Lower leg skin (tissue), 4 donors: ENCODE measurements at places on chromosomes 1 and 21. TPM values are rescaled to one million over a fixed set of nuclear protein-coding genes. Genes with fewer than 3 reads are reported as not detected.

The EPHA2 gene
- 69.5 TPM for total RNA-seq

The OLIG2 gene
- not detected for total RNA-seq

DNA sequence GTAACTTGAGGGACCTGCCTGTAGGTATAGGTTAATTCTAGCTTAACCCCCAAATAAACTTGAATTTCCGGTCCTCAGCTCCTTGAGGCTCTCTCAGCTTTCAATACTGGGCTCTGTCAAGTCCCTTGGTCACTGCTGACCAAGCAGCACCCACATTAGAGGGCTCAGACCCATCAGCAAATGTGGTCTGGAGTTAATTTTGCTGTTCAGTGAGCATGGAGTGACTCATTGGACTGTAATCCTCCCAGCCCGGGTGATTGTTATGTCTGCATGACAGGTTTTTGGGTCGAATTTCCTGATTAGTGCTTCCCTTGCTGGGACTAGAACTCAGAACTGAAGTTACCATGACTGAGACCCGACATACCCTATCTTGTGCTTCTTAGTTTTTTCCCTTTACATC, 130.6 kb downstream of the URB2 start:
- DNase-seq = no peak

GRCh38 chr1:164765557-164765956, 206.6 kb downstream of the PBX1 start:
- no peak for DNase-seq

GRCh38 chr1:201013031-201013485, 10.5 kb downstream of the KIF21B start:
- DNase-seq = no peak

The GUCA2A gene
- not detected for total RNA-seq

DNA sequence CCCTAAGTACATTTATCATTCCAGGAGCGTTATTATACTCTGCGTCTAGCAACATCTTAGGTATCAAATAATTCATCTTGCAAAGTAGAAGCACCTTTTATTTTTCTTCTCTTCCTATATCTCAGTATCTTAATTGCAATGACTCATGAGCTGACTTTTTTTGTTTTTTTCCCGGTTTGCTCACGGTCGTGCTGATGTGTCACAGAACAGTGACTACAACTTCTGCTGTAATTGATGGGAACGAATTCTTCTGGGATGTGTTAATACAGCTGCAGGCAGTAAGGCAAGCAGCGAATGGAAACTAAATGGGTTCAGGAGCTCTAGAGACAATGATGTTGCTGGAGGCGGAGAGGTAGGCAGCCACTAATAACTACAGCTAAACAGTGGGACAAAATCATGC, 89.8 kb upstream of the TMPRSS15 start:
- no peak for DNase-seq

The C1orf210 gene
- 22.8 TPM for total RNA-seq

DNA sequence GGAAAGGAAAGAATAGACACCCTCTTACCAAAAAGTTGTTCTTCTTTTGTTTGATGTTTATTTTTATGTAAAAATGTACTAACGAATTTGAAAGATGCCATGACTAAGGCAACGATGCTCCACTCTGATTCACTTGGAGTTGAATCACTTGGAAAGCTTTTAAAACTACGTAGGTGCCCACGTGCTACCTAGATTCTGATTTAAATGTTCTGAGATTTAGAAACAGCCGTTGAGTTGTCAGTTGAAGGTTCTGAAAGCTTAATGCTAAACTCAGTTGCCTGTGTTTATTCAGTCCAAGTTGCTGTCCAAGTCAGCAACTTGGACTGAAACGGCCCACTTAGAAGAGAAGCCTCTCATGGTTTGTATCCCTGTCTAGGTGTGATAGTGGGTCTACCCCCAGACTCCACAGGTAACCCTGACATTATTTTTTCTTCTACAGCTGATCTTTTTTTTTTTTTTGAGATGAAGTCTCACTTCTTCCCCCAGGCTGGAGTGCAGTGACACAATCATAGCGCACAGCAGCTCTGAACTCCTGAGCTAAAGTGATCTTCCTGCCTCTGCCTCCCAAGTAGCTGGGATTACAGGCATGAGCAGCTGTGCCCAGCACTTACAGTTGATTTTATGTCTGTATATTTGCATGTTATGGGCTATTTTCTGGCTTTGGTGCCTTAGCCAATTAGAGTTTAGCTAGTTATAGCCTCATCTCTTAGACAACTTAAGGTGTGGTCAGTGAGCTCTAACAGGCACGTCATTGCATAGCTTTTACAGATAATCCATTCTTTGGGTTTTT, 1.4 kb upstream of the VAMP4 start:
- no peak for DNase-seq

The WNT4 gene
- 18.8 TPM for total RNA-seq

The FAM151A gene
- not detected for total RNA-seq

GRCh38 chr1:187383366-187383765, 554.6 kb downstream of the PLA2G4A start:
- DNase-seq = no peak

DNA sequence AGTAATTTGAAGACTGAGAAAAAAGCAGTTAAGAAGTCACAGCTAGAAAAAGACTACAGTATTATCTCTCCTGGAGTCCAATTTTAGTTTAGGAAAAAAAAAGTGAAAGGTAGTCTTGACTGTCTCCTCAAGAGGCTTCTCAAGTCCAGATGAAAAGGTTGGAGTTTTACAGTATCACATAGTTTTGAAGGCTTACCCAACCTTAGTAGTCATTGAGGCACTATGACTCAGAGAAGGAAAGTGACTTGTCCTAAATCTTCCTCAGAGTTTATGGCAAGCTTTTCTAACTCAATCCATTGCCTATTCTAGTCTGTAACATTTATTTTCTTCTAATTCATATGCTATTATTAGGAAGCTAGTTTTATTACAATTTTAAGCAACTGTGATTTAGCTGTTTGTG, 174.9 kb downstream of the DPYD start:
- no peak for DNase-seq

GRCh38 chr1:50251702-50252101, 143.0 kb downstream of the ELAVL4 start:
- DNase-seq = no peak

- no peak for DNase-seq
Measured at GRCh38 chr1:154821083-154821482, 49.0 kb downstream of the KCNN3 start.

The CD5L gene
- total RNA-seq = 0.17 TPM

GRCh38 chr21:16741141-16741665, 771.6 kb upstream of the CXADR start:
- DNase-seq = no peak

DNA sequence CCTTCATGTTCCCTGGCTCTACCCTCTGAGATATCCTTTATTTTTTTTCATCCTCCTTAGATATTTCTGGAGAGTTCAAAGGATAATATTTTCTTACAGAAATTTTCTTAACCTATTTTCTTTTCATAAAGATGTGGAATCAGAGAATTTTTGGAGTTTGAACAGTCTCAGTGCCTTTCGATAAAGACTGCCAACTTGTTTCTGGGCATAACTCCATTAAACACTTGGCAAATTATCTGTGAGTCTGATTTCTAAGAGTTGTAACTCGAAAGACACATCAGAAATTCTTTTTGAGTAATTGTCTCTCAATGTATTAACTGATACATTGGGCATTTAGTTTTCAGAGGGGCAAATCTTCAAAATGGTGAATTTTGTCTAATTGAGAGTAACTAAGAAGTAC, 1255.6 kb downstream of the NCAM2 start:
- DNase-seq = no peak

The NTNG1 gene
- total RNA-seq = 2.7 TPM

DNA sequence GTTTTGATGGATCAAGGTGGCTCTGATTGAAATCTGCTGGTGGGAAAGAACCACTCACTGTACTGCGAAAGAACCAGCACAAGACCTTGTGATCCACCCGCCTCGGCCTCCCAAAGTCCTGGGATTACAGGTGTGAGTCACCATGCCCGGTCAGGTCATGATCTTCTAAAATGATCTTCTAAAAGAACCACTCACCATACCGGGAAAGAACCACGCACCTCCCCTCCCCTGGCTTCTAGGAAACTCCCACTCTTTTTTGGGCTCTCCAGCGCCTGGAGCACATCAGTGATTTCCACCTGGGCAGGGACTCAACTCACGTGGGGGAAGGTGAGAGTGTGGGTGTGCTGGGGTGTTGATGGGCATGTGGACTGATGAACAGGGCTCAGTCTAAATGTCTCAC, 7.9 kb upstream of the RAB7B start:
- DNase-seq = peak; percentile 65

DNA sequence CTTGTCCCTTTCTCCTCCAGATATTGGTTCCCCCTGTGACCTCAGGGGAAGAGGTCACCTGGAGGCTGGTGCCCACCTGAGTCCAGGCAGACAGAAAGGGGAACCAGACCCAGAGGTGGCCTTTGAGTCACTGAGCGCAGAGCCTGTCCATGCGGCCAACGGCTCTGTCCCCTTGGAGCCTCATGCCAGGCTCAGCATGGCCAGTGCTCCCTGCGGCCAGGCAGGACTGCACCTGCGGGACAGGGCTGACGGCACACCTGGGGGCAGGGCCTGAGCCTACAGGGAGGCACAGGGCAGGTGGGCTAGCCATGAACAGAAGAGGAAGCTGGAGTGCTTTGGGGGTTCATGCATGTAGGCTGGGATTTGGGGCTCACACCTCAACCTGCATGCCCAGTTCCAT, 2.7 kb downstream of the TNFRSF14 start:
- no peak for DNase-seq

- no peak for DNase-seq
Measured at GRCh38 chr1:118337346-118337745, 152.3 kb upstream of the SPAG17 start.

The TEDDM1 gene
- total RNA-seq = not detected

The ADARB1 gene
- total RNA-seq = 17.6 TPM

The RASAL2 gene
- total RNA-seq = 26.0 TPM

DNA sequence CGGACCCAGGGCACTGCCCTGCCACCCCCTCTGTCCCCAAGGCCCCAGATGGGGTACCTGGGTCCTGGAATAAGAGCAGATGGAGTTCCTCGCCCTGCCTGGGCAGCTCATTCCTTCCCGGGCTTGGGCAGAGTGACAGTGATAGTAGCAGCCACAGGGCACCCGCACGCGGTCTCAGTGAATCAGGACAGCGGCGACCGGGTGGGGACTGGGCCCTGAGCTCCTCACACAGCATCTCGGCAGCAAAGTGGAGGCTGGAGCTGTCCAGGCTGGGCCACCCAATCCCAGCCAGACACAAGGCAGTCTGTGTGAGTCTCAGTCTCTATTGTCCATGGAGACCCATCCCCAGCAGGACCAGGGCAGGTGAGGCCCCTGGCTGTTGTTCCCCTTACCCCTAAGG, 37.4 kb upstream of the CCDC27 start:
- no peak for DNase-seq

DNA sequence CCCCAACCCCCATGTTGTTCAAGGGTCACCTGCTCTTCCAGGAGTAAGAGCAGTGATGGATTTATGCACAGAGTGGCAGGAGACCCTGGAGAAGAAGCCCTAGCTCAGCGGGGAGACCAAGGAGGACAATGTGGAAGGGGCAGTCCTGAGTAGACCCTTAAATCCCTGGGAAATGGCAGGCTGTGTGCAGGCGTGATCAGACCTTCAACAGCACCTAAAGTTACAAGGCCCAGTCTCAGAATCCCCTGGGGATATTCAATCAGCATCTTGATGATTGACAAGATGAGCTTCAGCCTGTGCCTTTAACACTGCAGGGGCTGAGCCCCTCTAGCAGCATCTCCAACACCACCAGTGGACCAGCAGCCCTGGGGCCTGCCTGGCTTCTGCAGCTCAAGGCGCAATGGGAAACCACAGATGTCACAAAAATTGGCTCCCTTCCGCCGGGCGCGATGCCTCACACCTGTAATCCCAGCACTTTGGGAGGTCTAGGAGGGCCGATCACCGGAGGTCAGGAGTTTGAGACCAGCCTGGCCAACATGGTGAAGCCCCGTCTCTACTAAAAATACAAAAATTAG, 60.4 kb downstream of the IRF2BP2 start:
- peak; percentile 78 for DNase-seq

The KISS1 gene
- not detected for total RNA-seq

- DNase-seq = no peak
Measured at GRCh38 chr1:46205141-46205540, 2.0 kb downstream of the LURAP1 start.

- DNase-seq = peak; percentile 87
Measured at GRCh38 chr1:233613252-233614172, at the start of gene KCNK1. TSS of gene KCNK1 (plus strand) at chr1:233614106. CDS start at chr1:233614172, 66 bp downstream.

DNA sequence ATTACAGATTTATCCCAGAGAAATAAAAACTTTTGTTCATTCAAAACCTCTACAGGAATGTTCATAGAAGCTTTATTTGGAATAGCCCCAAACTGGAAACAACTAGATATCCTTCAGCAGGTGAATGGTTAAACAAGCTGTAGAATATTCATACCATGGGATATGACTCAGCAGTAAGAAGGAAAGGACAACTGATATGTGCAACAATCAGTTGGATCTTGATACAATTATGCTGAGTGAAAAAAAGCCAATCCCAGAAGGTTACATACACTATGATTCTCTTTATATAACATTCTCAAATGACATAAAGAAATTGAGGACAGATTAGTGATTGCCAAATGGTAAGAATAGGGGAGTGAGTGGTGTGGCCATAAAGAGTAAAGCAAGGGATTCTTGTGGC, 376.7 kb downstream of the S1PR1 start:
- no peak for DNase-seq

The ELF3 gene
- 36.4 TPM for total RNA-seq

DNA sequence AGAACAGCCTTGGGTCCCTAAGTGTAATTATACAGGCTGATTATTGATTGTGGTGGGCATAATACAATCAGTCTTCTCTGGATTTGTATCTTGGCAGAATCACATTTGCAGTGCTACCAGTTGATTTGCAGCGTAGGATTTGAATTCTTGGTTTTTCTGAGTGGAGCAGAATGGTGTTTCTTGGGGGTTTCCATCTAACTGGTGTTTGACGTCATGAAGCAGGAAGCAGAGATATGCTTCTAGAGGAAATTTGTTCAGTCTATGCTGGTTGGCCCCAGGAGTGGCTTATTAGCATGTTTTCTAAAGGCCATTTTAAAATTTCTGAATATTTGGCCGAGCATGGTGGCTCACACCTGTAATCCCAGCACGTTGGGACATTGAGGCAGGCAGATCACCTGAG, 3.4 kb downstream of the CTTNBP2NL start:
- no peak for DNase-seq
